ENCODE measurements at places on chromosomes 6 and 20. TPM values are rescaled to one million over a fixed set of nuclear protein-coding genes. Genes with fewer than 3 reads are reported as not detected.

DSP gene
- 210 TPM for total RNA-seq

DEFB124 gene
- not detected for total RNA-seq

SPO11 gene
- not detected for total RNA-seq

CST4 gene
- total RNA-seq: 56.8 TPM

SPINT3 gene
- total RNA-seq: not detected

OR2J3 gene
- total RNA-seq: not detected

IFNGR1 gene
- total RNA-seq: 35.5 TPM

HDGFL1 gene
- not detected for total RNA-seq

RBM39 gene
- 361 TPM for total RNA-seq

C6orf163 gene
- total RNA-seq: 4.7 TPM

MAN1A1 gene
- total RNA-seq: 52.2 TPM

POPDC3 gene
- total RNA-seq: 1.1 TPM

SGK2 gene
- total RNA-seq: 9.9 TPM

FBXO9 gene
- total RNA-seq: 78.5 TPM

SLC22A23 gene
- total RNA-seq: 36.6 TPM

MUCL3 gene
- total RNA-seq: 0.31 TPM

LHFPL5 gene
- total RNA-seq: not detected

DEK gene
- total RNA-seq: 84.2 TPM

SPINT4 gene
- total RNA-seq: not detected

DNA sequence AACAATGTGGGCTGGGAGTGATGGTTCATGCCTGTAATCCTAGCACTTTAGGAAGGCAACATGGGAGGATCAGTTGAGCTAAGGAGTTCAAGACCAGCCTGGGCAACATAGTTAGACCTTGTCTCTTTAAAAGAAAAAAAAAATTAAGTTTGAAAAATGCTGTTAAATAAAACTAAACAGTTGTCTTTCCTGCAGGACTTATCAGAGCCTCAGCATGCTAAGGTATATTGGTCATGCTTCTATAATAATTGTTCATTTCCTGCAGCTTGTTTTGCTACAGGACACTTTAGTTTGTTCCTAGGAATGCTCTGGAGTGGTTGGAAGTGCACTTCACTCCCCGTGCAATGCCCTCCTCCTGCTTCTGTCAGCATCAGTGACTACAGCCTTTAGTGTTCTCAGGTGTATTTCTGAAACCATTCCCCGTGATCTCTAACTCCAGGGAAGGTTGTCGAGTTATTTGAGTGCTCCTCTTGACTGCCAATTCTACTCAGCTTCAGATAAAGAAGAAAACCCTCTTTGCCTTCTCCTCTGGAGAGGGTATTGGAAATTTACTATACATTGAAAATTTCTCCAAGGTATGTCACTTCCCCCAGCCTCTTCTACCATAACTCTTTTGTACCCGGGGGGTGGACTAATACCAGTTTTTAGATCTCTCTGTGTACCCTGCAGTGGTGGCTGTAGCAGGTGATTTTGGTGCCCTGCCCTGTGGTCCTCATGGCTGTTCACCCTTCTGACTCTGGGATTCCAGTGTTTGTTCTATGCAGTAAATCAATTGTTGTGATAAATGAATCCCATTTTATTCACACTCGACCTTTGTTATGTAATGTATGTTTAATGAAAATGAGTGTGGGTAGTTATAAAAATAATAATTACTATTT, 33.8 kb downstream of the NHLRC1 start:
- no peak for DNase-seq

DNA sequence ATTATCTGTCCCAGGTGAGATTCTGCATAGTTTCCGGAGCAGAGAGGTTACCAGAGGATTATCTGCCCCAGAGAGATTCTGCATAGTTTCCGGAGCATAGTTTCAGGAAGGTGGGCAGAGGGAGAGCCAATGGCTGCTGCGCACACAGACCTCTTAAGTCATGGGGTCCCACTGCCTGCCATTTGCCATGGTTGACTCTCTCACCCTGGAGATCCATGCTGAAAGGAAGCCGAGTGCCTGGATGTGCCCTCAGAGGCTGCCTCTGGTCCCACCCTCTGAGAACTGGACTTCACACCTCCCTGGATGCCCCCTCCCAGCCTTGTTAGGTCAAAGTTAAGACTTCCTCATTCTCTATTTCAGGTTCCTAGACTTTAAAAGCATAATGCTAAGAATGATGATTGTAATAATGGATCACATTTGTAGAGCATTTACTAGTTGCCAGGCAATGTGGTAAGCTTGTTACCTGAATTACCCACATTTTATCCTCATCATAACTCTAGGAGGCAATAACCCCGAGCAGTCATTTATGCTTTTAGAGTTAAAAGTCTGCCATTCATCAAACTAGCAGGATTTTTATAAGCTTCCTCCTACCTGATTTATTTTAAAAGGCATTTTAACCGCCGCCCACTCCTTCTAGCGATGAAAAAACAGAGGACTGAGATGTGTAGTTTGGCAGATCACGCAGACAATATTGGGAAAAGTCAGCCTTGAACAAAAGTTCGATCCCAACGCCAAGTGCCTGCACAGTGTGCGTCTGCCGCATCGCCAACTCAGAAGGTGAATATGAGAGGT, 11.9 kb downstream of the SERPINB9 start:
- DNase-seq: no peak

DNA sequence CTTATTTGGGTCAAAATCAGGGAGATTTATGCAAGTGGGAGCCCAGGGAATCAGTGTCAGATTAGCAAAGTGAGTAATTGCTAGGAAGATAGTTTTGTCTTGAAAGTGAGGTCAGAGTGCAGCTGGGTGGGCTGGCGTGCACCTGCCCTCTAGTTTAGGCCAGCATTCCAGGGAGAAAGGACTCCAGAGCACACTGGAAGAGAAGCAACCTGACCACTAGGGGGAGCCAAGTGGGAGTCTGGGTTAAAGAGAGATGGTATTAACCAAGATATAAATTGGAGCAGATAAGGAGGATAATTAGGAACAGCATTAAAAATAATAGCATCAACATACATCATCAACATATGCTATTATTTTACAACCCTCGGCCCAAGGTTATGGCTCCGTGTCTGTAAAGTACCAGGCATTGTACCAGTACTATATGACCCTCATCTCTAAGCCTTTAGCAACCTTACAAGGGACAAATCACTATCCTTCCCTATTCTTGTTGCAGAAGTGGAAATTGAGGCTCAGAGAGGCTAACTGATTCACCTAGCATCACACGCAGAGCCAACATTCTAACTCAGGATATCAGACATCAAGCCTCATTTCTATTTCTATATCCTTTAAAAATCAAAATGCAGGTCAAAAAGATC, 57.8 kb downstream of the SLC2A10 start:
- no peak for DNase-seq

DNA sequence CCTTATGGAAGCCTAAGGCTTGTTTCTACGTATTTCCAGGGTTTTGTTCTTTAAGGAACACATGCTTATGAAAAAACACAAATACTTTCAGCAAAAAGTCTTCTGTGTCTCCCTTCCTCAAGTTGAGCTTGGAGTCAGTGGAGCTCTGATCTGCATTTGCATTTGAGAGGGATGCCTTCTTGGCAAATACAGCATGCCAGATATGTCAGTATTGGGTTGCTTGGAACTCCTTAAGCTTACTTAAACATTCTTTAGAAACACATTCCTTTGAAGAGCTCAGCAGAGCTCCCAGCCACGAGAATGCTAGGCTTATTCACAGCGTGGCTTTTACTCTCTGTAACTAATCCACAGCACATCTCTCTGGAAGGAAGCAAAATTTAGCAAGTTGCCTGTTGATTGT, 68.3 kb downstream of the ANKRD6 start:
- no peak for DNase-seq

GRCh38 chr6:108707328-108707976, 140.8 kb upstream of the ARMC2 start:
- no peak for DNase-seq

- DNase-seq: no peak
Observed at GRCh38 chr6:110341663-110342596, 16.2 kb downstream of the METTL24 start.

- no peak for DNase-seq
Observed at GRCh38 chr6:74979065-74979766, 226.6 kb downstream of the COL12A1 start.

DNA sequence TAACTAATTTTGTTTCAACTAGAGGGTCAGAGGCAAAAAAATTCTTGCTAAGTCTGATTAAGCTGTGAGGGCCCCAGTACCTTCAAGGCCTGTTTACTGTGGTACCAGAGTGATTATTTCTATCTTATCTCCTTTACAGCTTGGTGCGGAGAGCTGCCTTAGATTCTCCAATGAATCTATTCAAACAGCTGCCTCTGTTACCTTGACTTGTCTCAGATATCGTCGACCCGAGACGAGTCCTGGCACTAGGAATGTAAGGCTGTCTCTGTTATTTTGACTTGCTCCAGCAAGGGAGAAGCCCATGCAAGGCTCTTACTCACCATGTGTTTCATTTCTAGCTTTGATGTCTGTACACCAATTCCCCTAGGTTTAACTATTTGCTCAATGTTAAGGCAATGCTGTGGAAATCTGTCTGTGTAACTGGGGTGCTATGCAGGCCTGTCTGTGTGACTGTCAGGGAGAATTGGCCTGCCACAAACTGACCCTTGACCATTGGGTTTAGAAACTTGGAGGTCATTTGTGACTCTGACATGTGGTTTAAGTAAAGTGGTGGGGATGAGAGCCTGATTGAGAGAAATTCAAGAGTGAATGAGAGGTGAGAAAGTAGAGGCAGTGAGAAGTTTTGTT, 10.4 kb upstream of the FKBPL start:
- no peak for DNase-seq

- DNase-seq: no peak
Observed at GRCh38 chr6:169558774-169559441, 142.9 kb downstream of the WDR27 start.

GRCh38 chr6:21354805-21355238, 238.7 kb upstream of the SOX4 start:
- no peak for DNase-seq

DNA sequence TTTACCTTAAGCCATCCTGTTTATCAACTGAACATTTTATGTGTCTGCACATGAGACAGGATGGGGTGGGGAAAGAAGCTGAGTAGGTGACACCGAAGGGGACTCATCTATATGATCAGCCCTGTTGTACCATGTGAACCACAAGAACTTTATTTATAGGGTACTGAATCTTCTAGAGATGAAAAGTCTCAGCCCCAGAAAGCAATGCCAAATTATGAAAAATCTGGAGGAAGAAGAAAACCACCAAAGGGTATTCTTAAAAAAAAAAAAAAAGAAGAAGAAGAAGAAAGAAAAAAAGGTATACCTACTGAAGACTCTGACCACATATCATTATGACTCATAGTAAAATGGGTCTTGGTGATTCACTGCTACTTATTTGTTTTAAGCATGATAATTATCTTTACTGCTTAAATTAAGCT, 39.8 kb upstream of the HBS1L start:
- no peak for DNase-seq

DNA sequence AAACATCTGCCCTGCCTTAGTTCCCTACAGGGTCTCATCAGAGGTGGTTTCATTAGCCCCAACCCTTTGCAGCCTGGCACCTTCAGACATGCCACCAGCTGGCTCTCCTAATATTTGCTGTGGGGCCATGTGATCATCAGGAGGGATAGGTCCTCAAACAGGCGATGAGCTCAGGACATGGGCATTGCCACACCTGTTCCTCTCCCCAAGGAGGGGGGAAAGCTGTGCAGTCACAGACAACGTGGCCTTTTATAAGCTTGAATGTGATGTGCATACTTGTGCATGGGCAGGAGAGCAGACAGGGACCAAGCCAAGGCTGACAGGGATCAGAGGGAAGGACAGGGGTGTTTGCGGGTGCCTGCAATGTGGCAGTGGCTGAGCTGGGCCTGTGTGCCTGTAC, 78.8 kb upstream of the ZNFX1 start:
- DNase-seq: no peak

GRCh38 chr6:41713650-41714291, 21.6 kb downstream of the TFEB start:
- DNase-seq: no peak

- no peak for DNase-seq
Observed at GRCh38 chr6:1290805-1291204, 21.1 kb upstream of the FOXQ1 start.

DNA sequence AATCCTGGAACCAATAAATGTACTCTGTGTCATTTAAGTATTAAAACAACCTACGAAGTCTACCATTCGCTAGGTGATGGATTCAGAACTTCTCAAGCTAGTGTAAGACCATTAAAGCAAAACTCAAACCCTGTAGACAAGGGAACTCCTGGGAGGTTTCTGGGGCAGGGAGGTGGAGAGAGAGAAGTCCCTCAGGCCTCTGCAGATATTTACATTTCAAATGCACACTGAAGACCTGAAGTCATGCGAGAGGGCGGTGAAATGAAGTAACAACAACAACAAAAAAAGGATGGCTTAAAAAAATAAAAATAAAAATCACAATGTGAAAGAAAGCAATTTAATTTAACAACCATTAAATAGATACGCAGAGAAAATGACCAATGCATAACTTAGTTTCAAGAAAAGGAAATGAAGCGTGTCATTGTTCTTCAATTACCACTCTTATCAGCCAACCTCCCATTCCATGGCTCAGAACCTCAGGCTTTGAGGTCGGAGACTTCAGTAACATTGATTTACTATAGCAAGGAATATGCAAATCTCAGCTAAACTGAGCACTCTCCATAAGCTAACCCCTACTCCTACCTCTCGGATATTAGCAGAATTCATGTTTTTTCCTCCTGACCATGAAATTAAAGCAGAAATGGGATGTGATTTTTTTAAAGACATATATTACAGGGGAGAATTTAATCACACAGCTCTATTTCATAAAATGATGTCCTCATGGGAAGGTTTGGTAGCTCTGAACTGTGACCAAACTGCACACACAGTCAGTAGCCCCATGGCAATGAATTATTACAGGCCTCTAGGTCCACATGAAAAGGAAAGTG, 140.6 kb downstream of the KIF16B start:
- DNase-seq: no peak

- no peak for DNase-seq
Observed at GRCh38 chr6:129605967-129606366, 104.0 kb downstream of the ARHGAP18 start.

DNA sequence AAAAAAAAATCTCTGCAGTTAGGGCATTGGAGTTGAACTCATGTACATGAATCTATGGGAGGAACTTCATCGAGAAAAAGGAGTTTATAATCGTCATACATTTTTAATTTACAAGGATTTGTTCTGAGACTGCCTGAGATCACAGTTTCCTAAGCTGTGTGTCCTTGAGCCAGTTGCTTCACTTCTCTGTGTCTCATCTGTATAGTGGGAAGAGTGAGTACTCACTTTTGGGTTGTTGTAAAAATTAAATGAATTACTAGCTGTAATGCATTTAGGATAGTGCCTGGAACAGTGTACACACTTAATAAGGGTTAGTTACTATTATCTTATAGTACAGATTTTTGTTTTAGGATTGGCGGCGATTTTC, 42.5 kb downstream of the EYA2 start:
- DNase-seq: no peak

- no peak for DNase-seq
Observed at GRCh38 chr6:106844930-106845329, 129.6 kb downstream of the CD24 start.
